ENCODE measurements at places on chromosomes 4 and X. TPM values are rescaled to one million over a fixed set of nuclear protein-coding genes. Genes with fewer than 3 reads are reported as not detected.
A peak's percentile ranks its signal among the peaks of the same experiment; 100 is the strongest.

DNA sequence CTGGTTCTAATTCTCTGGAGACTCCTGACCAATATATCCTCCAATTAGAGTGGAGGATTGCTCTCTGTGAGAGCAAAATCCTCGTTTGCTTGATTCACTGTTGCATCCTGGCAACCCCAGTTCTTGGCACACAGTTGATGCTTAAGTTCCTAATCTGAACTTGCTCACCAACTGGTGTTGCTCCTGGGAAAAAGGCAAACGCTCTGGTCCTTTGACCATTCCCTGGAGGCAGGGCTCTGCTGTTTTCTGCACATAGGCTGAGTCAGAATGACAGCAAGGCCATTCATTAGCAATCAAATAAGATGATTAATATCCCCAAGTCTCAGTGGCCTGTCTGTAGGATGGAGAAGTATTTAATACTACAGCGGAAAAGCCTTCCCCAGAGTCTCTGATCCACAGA, 172.7 kb upstream of the TBC1D9 start:
- no peaks in the 10 kb centered on the region for H3K4me1 ChIP-seq
- H3K27me3 ChIP-seq: peaks cover 13% of the 10 kb centered on the region
- no peak overlapping the region for H3K27ac ChIP-seq
- no peak for DNase-seq

- no peak overlapping the region for H3K27ac ChIP-seq
- no peaks in the 10 kb centered on the region for H3K27me3 ChIP-seq
- no peak overlapping the region for H3K4me3 ChIP-seq
- H3K4me1 ChIP-seq: no peaks in the 10 kb centered on the region
These were observed 565.8 kb downstream of the GRXCR1 start for GRCh38 chr4:43458293-43458692.

ENPEP gene
- total RNA-seq: not detected

DNA sequence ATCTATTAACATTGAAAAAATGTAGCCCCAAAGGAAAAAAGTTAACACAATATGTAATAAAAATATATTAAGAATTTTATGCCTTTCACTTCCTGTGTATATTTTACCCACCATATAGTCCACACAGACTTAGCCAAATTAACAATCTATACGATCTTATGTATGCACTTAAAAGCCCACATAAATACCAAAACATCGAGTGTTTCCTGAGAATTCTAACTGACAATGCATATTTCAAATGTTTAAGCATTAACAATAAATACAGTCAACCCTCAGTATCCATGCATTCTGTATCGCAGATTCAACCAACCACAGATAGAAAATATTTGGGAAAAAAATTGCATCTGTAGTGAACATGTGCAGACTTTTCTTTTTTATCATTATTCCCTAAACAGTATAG, 226.8 kb downstream of the COL25A1 start:
- H3K27me3 ChIP-seq: no peaks in the 10 kb centered on the region
- H3K4me3 ChIP-seq: no peak overlapping the region
- no peaks in the 10 kb centered on the region for H3K4me1 ChIP-seq
- no peak for DNase-seq
- H3K36me3 ChIP-seq: no peaks in the 10 kb centered on the region

DNA sequence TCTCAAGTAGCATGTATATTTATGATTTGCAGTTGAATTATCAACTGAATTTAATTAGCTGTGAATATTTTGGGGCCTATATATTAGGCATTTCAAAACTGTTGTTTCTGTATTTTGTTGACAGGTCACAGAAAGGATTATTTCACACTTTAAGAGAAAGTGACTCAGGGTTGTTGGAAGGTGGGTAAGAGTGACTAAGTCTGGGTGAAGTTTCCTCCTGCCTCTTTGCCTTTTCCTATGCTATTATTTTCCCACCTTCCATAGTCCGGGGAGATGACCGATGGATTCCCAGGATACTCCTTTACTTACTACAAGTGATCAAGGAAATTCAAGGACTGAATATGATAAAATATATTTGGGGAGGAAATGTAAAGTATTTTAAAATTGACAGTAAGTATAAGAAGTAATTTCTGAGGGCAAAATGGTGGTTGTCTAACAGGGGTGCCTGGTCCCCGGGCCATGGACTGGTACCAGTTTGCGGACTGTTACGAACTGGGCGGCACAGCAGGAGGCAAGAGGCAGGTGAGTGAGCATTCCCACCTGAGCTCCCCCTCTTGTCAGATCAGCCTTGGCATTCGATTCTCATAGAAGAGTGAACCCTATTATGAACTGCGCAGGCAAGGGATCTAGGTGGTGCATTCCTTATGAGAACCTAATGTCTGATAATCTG, 175.5 kb upstream of the GPRIN3 start:
- H3K27me3 ChIP-seq: no peaks in the 10 kb centered on the region
- H3K36me3 ChIP-seq: no peaks in the 10 kb centered on the region
- no peak for DNase-seq
- H3K27ac ChIP-seq: no peak overlapping the region

TREX2 gene
- 3.3 TPM for total RNA-seq

DNA sequence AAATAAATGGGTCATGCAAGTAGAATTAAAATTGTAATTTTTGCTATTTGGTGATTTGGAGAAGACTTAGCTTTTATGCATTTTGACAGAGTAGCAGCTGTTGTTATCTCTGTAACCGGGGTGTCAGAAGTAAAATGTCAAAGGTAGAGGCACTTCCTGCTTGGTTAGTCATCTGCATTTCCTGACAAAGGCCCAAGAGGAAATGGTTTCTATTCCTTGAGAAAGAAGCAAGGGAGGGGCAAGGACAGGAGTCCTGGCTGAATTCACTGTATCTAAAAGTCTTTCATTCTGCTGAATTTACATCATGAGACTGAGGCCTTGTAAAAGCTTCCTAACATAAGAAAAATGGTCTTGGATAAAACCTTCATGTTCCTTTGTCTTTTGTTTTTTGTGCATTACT, 550.9 kb upstream of the BOD1L1 start:
- peaks cover 70% of the 10 kb centered on the region for H3K4me1 ChIP-seq
- no peak overlapping the region for H3K4me3 ChIP-seq
- no peaks in the 10 kb centered on the region for H3K27me3 ChIP-seq

- no peaks in the 10 kb centered on the region for H3K4me1 ChIP-seq
- H3K4me3 ChIP-seq: no peak overlapping the region
- H3K27ac ChIP-seq: no peak overlapping the region
- no peaks in the 10 kb centered on the region for H3K27me3 ChIP-seq
- H3K36me3 ChIP-seq: no peaks in the 10 kb centered on the region
These were observed 284.7 kb downstream of the ZNF674 start for GRCh38 chrX:46260499-46260898.

DMRTC1 gene
- 0.66 TPM for total RNA-seq

DNA sequence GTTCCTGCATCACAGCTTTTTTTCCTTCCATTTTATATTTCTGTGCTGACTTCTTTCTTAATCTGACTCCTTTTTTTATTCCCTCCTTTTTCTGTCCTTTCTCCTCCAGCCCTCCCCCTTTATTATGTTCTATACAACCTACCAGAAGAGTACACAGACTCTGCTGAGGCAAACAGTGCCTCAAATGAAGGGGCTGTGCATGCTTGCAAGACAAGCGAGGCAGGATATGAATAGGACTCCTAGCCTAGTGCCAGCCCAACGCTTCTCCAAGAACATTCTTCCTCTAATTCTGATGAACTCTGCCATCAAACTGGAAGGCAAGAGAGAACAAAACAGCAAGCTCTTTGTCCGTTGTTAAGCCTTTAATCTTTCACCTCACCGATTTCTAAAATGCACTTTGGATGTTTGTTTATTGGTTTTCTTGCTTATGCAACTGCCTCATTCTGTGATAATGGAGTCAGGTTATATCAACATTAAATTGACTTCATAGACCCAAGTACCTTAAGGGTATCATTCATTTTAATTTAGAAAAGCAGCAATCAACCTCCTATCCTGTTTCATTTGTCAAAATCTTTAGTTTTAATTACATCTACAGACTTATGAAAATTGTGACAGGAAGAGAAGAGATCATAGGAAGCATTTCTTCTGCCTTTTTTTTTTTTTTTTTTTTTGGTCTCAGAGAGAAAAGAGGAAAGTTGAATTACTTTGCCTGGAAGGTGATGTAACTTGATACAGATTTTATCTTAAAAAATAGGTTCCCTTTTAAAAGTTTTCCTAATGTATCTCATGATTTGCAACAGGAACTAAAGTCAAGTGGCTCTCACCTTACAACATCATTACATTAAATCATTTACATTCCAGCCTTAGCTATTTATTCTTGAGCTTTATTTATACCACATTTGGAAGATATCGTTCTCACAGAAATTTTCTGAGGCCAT, 284.7 kb upstream of the FTHL17 start:
- H3K36me3 ChIP-seq: no peaks in the 10 kb centered on the region
- H3K27me3 ChIP-seq: no peaks in the 10 kb centered on the region
- no peak for DNase-seq
- no peak overlapping the region for H3K27ac ChIP-seq
- H3K4me3 ChIP-seq: no peak overlapping the region

DNA sequence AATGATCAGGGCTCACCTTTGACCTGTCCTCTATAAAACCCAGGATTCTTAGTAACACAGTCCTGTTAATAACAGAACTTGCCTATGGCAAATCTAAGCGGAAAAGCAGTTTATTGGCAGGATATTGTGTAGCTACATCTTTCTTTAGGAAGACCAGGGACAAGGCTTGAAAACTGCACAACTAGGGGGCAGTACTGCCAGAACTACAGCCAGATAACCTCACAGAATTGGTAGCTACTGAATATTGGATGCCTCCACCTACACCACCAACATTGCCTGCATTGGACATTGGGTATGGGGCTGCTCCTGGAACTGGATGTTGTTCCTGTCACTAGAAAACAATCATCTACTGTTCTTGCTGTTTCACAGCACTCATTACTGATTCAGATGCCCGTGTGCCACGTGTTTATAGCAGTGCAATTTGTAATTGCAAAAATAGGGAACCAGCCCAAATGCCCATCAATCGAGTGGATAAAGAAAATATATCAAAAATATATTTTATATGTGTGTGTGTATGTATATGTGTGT, 47.4 kb downstream of the REPS2 start:
- no peaks in the 10 kb centered on the region for H3K36me3 ChIP-seq
- DNase-seq: no peak
- no peaks in the 10 kb centered on the region for H3K27me3 ChIP-seq
- H3K4me3 ChIP-seq: no peak overlapping the region

- no peaks in the 10 kb centered on the region for H3K27me3 ChIP-seq
- no peak overlapping the region for H3K4me3 ChIP-seq
- no peak for DNase-seq
- no peaks in the 10 kb centered on the region for H3K36me3 ChIP-seq
- no peaks in the 10 kb centered on the region for H3K4me1 ChIP-seq
These were observed 1160.0 kb downstream of the ADGRL3 start for GRCh38 chr4:62360156-62360545.

UCP1 gene
- not detected for total RNA-seq

G3BP2 gene
- 154 TPM for total RNA-seq

PIR gene
- total RNA-seq: 0.22 TPM

DNA sequence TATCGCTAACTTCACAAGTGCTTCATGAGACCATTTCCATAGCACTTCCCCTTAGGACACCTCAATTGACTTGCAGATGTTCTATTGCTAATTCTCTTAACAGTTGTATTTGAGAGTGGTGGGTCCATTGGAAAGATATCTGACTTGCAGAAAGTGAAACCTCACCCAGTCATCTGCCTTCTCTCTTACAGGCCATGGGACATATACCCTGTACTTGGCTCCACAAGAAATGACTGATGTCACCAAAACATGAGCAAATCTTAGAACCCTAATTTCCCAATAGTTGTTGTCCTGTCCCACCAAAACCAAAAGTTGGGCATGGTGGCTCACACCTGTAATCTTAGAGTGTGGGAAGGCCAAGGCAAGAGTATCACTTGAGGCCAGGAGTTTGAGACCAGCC, 101.9 kb upstream of the MAML3 start:
- DNase-seq: no peak
- H3K4me3 ChIP-seq: no peak overlapping the region
- H3K36me3 ChIP-seq: no peaks in the 10 kb centered on the region
- H3K27me3 ChIP-seq: peaks cover 16% of the 10 kb centered on the region
- no peak overlapping the region for H3K27ac ChIP-seq

GRCh38 chr4:1039493-1040343, 28.3 kb downstream of the FGFRL1 start:
- DNase-seq: no peak
- H3K27me3 ChIP-seq: peaks cover 14% of the 10 kb centered on the region
- no peak overlapping the region for H3K27ac ChIP-seq
- no peaks in the 10 kb centered on the region for H3K36me3 ChIP-seq

GRCh38 chrX:121671649-121672048, 624.2 kb downstream of the GLUD2 start:
- no peak for DNase-seq
- H3K27me3 ChIP-seq: no peaks in the 10 kb centered on the region
- H3K27ac ChIP-seq: no peak overlapping the region
- no peaks in the 10 kb centered on the region for H3K4me1 ChIP-seq

- H3K27ac ChIP-seq: no peak overlapping the region
- no peaks in the 10 kb centered on the region for H3K36me3 ChIP-seq
- H3K27me3 ChIP-seq: peaks cover 29% of the 10 kb centered on the region
- peaks cover 30% of the 10 kb centered on the region for H3K4me1 ChIP-seq
- DNase-seq: no peak
These were observed 5.0 kb upstream of the SLC26A1 start for GRCh38 chr4:998096-998691.

- no peak overlapping the region for H3K27ac ChIP-seq
- H3K27me3 ChIP-seq: no peaks in the 10 kb centered on the region
- H3K4me1 ChIP-seq: no peaks in the 10 kb centered on the region
- H3K4me3 ChIP-seq: no peak overlapping the region
- no peak for DNase-seq
- no peaks in the 10 kb centered on the region for H3K36me3 ChIP-seq
These were observed 5.3 kb upstream of the BDH2 start for GRCh38 chr4:103104886-103105285.

DNA sequence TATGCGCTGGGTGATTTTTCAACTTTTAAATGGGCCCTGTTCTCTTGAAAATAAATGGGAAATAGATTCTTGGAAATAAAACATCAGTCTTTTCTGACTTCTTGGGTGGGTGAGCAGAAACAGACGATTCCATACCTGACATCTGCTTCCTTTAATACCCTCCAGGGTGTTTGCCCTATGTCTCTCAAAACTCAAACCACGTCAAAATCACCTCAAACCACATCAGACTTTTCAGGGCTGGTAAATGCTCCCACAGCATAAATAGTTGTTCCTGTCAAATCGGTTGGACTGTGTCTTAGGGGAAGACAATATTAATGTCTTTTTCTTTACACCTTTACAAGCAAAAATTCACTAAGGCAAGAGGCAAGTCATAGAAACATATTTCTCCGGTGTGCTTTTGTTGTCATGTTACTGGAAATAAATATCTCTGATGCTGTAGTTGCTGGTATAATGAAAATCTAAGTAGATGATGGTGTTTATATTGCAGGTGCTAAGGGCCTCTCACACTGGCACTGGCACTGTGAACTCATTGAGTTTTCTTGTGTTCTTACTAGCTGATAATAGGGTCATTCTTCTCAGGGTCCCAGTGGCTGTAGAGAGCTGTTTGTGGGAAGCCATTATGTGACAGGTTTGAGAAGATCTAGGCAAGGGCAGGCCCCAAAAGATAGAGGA, 380.4 kb downstream of the RAPGEF2 start:
- no peaks in the 10 kb centered on the region for H3K27me3 ChIP-seq
- no peaks in the 10 kb centered on the region for H3K36me3 ChIP-seq
- no peak for DNase-seq
- no peak overlapping the region for H3K4me3 ChIP-seq
- no peak overlapping the region for H3K27ac ChIP-seq
- H3K4me1 ChIP-seq: no peaks in the 10 kb centered on the region

NUDT11 gene
- total RNA-seq: 0.24 TPM

- peak overlapping the region; percentile 59 for H3K4me3 ChIP-seq
- no peaks in the 10 kb centered on the region for H3K36me3 ChIP-seq
- peaks cover 39% of the 10 kb centered on the region for H3K4me1 ChIP-seq
- peak; percentile 81 for DNase-seq
- peak overlapping the region; percentile 81 for H3K27ac ChIP-seq
These were observed 42.9 kb upstream of the HS3ST1 start for GRCh38 chr4:11471618-11472017.
